ENCODE measurements at places on chromosomes 12 and 14.

- DNase-seq = no peak
Measured at GRCh38 chr12:88172844-88173407, 30.8 kb downstream of the TMTC3 start.

DNA sequence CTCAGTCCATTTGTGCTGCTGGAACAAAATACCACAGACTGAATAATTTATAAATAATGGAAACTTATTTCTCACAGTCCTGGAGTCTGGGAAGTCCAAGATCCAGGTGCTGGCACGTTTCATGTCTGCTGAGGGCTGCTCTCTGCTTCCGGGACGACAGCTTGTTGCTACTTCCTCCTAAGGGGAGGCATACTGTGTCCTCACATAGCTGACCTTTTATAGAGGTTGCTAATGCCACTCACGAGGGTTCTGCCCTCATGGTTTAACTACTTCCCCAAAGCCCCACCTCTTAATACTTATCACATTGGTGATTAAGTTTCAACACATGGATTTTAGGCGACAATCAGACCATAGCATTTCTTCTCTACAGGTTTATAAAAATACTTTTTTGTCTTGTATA is 411.1 kb downstream of the NRXN3 start:
- DNase-seq = no peak

- no peak for DNase-seq
Measured at GRCh38 chr12:69608114-69608513, 2.6 kb downstream of the LRRC10 start.

GRCh38 chr12:92144631-92145480 is 790 bp downstream of the BTG1 start:
- peak; percentile 90 for DNase-seq

DNA sequence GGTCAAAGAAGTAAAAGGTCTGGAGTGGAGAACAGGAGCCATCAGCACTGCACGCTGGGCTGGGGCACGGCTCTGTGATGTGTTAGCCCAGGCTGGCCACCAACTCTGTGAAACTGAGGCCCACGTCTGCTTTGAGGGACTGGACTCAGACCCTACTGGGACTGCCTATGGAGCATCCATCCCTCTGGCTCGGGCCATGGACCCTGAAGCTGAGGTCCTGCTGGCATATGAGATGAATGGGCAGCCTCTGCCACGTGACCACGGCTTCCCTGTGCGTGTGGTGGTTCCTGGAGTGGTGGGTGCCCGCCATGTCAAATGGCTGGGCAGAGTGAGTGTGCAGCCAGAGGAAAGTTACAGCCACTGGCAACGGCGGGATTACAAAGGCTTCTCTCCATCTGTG is 7.1 kb downstream of the SUOX start:
- DNase-seq = no peak

GRCh38 chr12:8453021-8453513 is 2.7 kb upstream of the CLEC6A start:
- DNase-seq = no peak

- no peak for DNase-seq
Measured at GRCh38 chr14:26974965-26975364, 377.1 kb upstream of the NOVA1 start.

DNA sequence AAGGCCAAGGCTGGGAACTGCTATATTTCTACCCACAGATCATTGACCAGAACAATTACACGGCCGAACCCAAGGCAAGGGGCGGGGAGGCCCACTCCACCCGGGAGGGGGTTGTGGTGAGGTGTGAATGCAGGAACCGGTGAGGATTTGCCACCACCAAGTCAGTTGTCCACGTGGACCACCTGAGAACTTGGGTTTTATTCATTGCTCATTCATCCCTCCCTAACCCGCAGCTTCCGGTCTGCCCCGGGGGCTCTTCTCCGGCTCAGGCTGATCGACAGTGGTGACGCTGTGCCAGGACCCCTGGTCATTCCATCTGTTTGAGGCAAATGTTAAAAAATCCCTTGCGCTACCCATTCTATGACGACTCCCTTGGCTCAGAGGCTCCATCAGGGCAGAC is 127.7 kb upstream of the RTL1 start:
- DNase-seq = no peak

DNA sequence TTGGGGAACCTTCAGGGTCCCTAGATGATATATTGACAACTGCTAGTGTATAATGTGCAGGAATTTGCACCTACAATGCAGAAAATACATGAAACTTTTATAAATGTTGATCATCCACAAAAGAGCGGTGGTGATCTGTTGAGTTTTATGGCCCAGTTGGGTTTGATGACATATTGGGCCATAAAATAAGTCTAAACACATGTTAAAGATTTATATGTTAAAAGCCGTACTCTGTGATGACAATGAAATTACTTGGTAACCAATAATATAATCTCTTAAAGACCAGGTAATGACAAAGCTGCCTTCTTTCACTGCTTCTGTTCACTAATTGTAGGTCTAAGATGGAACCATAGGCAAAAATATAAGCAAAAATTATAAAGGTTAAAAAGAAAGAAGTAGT is 61.6 kb downstream of the TMTC1 start:
- DNase-seq = no peak

- DNase-seq = no peak
Measured at GRCh38 chr12:79886917-79887519, 47.9 kb downstream of the PPP1R12A start.

DNA sequence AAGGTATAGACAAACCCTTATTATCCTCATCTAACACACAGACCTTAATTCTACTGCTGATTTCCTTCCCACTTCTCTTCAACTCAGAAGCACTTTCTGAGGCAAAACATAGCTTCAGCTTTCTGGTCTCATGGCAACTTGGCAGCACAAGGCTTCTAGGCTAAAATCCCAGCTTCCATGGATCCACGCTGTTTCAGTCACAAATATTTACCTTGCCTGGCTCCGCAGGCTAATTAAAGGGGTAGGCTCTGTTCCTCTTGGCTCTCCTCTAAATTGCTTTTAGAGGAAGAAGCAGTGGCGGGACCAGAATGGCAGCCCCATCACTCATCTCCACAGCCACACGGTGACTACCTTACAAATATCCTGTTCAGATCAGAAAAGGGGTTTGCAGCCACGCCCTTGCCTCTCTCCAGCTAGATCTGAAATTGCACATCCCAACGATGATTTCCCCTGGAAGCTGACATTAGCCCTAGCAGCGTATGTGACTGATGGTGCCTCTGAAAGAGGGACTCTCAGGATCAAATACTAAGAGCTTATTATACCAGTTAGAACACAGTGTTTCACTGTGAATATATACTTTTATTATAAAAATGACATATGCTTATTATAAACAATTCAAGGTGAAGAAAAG is 221.5 kb upstream of the NUDT4 start:
- no peak for DNase-seq

DNA sequence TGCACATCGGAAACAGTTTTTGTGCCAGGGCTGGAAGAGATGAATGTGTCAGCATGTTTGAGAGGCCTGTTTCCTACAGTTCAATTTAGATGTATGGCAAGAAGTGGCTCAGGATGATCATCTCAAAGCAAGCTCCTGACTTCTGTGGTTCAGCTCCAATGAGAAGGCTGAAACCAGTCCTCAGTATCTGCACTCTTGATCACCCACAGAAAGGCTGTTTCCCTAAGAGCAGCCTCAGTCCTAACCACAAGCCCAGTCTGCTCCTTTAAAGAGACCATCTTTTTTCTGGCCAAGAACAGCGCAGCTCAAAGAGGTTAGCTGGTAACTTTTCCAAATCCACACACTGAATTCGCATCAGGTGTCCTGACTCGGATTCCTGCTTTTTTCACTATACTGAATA is 19.2 kb downstream of the CSRP2 start:
- no peak for DNase-seq

DNA sequence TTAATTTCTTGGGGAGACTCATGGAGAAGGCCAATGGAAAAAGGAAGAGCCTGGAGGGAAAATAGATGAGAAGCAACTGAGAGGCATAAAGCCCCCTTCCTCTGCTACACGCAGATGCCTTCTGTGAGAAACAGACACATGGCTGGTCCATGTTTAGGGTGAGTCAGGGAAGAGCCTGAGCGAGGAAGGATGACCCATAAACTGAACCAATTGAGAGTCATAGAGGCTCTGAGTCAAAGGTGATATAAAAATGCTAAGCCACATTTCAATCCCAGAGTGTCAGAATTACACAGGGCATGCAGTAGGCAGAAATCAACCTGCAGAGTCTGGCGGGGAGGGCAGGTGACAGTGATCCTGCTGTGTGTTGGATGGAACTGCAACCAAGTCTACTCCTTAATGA is 30.1 kb upstream of the NEDD1 start:
- no peak for DNase-seq

GRCh38 chr12:108399514-108399913 is 60.4 kb upstream of the CMKLR1 start:
- no peak for DNase-seq

DNA sequence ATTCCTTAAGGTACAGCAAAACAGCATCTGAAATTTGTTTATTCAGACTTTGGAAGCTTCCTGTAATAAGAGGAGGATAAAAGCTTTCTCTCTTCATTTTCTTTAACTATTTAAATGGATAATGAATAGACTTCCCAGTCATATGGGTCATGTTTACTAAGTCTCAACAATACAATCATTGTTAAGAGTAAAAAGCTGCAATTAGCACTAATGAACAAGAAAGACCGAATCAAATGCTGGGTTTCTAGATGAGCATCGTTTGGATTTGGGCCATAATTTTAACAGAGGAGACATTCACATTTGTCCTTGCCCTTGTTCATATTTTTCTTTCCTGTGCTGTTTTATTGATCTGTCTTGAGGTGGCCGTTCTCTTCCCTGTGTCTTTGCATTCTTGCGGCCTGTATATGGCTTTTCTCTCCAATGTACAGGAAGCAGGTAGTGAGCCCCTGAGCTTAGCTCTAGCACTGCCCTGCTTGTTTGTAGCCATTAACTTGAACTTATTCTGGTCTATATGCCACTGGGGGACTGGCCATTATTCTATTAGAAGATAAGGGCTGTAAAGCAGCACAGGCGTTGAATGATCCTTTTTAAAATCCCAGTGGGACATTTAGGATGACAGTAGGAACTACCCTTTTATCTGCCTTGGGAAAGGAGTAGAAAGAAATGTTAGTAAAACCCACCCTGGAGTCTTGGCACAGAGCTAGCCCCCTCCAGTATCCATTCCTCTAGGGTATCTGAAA is 34.6 kb downstream of the ABHD12B start:
- DNase-seq = no peak

GRCh38 chr12:131692431-131692830 is 18.5 kb upstream of the SFSWAP start:
- DNase-seq = no peak

- no peak for DNase-seq
Measured at GRCh38 chr14:30296931-30297405, 262.0 kb upstream of the G2E3 start.

DNA sequence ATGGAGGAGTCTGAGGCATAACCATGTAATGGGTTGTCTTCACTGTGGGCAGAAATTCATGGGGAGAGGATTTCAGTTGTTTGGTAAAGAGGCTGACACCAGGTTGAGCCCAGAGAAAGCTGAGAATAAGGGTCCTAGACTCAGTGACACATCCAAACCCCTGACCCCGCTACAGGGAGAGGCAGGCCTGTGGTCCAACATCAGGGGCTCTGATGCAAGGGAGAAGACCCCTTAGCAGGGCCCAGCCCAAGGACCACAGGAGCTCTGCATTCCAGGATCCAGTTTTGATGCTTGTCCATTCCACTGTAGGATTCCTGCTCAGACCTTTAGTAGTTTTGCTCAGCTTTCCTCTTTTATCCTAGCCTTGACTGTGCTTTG is 15.5 kb downstream of the GPR68 start:
- DNase-seq = no peak

DNA sequence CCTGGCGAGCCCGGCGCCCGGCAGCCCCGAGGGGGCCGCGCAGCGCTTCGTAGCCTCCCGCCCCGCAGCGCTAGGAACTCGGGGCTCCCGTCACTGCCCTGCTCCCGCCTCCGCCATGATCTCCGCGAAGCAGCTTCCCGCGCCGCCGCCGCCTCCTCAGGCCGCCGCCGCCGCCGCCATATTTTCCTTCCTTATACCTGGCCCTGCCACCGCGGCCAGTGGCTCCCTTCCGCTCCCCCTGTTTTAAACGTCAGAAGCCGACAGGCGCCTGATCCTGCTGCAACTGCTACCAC is 286 bp downstream of the PPP4R3A start:
- peak; percentile 58 for DNase-seq

DNA sequence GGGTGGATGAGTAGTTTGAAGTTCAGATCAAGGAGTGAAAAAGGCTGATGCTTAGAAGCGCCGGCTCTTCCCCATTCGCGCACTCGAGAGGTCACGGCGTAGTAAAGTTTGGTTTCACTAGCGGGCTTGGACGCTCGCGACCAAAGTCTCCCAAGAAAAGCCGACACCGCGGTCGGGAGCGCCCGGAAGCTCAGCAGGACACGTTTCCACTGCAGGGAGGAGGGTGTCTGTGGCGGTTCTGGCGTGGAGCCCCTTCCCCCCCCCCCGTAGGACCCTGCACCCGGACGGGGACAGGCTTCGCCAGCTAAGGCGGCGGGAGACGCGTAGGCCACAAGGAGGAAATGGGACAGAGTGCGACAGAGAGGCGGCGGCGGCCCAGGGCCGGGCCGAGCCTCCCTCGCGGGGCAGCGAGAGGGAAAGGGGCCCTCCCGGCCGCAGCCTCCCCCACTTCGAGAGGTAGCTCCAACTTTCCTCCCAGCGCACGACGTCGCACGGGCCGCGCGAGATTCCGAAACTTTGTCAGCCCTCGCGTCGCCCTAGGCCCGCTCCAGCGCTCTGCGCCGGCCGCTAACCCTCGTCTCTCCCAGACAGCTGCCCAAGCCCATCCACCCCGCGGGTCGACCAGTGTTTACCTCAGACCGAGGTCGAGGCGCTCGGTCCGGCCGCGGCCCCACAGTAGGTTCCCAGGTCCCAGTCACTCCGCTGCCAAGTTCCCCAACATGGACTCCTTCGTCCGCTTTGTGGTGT is 480 bp downstream of the SCAF11 start:
- peak; percentile 82 for DNase-seq

DNA sequence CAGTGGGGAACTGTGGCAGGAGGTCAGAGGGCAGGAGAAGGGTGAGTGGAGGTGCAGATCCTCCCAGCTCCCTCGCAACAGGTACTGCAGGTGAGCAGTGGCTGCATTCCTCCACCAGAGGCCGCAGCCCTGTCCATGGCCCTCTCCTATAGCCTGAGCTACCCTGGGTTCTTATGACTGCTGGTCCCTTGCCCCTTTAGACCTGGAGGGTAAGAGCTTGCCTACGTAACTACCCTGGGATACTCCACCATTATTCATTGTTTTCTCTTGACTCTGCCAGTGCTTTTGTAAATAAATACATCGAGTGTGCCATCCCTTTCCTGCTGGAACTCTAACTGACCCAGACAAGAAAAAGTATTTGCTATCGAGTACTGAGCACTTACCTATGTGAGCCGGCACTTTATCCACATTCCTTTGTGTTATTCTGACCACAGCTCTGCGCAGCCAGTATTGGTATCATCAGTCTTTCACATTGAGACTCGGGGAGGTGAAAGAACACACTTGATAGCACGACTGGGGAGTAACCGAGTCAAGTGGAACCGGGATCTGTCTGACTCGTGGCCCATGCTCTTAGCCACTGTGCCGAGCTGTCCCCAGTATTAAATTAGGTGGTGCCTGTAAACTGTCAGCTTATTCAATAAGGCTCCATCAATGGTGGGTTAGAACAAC is 38.5 kb downstream of the LTBP2 start:
- no peak for DNase-seq
